Pancreas (tissue), 10 donors: ENCODE measurements at places on chromosomes 5 and 9.

DNA sequence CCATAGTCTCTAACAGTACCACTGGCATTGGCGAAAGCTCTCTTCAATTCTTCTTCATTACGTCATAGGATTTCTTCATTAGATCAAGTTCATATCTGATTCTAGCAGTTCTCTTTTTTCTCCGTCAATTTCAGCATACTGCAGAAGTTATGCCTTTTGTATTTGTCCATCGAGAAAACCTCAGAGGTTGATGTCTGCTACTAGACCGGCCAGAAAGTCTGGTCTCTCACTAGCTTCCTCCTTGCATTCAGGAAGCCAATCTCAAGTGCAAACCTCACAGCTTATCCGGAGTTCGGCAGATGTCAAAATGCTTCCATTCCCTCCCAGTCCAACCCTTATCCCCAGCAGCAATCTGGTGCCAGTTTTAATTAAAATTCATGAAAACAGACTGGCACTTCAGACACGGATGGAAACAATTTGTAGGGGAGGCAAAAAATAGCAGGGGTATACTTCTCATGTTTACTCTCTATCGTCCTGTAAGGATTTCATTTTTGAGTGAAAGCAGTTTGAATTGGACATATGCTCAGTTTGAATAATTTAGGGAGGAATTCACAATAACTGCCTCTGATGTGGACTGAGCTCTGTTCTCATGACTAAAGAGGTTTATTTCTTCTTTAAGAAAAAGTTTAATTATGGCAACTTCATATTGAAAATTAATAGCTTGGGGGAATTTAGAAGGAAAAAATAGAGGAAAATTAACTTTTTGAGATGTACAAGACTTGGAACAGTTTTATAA, 56.4 kb upstream of the TMC1 start:
- DNase-seq: no peak

DNA sequence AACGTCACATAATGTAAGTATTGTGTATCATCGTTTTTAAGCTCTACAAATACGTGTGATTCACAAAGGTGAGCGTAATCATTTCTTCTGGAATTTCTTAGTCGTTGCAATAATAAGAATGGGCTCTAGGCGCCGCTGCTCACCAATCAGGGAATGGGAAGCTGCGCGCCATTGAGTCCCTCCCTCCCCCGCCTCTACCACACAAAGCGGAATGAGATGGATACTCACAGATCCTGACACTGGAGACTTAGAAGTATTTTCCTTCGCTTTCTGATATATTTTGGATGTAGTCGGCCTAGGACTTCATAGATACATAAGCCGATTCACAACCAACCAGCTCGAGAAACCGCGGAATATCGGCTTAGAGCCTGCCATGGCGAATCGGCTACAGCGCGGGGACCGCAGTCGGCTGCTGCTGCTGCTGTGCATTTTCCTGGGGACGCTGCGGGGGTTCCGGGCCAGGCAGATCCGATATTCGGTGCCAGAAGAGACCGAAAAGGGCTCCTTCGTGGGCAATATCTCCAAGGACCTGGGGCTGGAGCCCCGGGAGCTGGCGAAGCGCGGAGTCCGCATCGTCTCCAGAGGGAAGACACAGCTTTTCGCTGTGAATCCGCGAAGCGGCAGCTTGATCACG, at the start of gene PCDHGA11:
PCDHGA11 (plus strand) TSS at position 197 of the 634 bp plus-strand sequence; CDS start at position 374, 177 bp downstream.
- DNase-seq: no peak

GRCh38 chr9:134226221-134226930, 62.0 kb upstream of the RNU6ATAC start:
- no peak for DNase-seq

DNA sequence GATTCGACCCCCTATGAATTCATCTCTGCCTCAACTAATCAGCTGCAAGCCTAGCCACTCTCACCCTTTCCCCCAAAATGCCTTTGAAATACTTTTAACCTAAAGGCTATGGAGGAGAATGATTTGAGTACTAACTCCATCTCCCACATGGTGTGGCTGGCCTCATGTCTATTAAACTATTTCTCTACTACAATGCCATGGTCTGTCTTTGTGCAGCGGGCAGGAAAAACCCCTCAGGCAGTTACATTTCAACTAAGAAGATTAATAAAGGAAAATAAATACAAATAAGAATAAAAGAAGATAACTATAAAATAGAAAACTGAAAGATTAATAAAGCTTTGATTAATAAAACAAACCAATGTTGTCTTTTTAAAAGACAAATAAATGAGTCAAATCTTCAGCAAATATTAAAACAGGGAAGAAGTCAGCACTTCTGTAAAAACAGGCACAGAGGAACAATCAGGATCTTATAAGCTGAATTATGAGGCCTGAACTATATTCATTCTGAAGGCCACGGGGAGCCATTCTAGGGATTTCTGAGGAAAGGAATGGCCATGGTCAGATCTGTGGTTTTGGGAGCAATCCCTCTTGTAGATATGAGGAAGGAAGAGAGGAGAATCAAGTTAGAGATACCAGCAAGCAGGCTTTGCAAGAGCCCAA, 116.1 kb upstream of the SLC12A2 start:
- DNase-seq: no peak

DNA sequence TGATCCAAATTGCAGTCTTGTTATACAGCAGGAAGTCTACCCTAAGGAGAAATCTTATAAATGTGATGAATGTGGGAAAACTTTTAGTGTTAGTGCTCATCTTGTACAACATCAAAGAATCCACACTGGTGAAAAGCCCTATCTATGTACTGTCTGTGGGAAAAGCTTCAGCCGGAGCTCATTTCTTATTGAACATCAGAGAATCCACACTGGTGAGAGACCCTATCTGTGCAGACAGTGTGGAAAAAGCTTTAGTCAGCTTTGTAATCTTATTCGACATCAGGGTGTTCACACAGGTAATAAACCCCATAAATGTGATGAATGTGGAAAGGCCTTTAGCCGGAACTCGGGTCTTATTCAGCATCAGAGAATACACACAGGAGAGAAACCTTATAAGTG, 10.4 kb downstream of the ZNF189 start:
- DNase-seq: no peak

GRCh38 chr5:10736354-10736753, 24.7 kb downstream of the DAP start:
- no peak for DNase-seq

DNA sequence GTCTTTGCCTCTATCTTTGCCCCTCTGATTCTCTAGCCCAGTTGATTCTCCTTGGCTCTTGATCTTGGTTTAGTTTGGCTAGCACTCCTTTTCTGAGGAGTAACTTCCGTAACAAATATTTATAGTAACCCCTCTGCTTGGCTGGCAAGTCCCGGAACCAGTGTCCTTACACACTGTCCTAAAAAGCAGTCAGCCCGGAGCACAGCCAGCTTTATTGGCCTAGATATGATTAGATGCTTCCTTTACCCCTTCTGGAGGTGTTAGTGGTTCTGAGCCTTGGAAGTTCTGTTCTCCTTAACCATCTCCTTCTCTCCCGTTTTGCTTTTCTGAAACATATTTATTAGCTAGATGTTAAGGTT, 17.0 kb upstream of the MSMP start:
- DNase-seq: no peak

GRCh38 chr9:136949239-136949816, 2.7 kb upstream of the LCN12 start:
- no peak for DNase-seq

- DNase-seq: no peak
These were observed 34.2 kb downstream of the LHX2 start for GRCh38 chr9:124045830-124046177.
